ENCODE measurements at places on chromosomes 7 and 10. TPM values are rescaled to one million over a fixed set of nuclear protein-coding genes. Genes with fewer than 3 reads are reported as not detected.

Gene PDSS1
- total RNA-seq, result 16.9 TPM

Gene ZPBP
- total RNA-seq, result not detected

Gene ARHGAP22
- 76.5 TPM for total RNA-seq

Gene PSD
- total RNA-seq, result 0.07 TPM

Data from thoracic aorta endothelial cell (primary cell).